ENCODE measurements at places on chromosomes 4 and X.

DNA sequence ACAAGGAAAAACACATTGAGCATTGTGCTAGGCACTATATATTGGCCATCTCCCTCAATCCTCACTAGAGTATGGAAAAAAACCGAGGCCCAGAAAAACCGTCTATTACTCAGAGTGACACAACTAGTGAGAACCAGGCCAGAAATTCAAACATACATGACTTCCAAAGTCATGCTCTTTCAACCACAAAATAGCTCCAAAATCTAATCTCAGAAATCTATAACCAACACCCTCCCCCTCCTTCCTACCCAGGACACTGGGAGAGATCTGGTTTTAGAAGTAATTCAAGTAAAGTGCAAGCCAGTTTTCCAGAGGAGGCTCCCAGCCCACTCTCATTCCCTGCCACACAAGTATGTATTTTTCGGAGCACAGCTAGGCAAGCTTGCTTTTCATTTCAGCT lies 7.6 kb downstream of the HS3ST1 start:
- no peak for DNase-seq

DNA sequence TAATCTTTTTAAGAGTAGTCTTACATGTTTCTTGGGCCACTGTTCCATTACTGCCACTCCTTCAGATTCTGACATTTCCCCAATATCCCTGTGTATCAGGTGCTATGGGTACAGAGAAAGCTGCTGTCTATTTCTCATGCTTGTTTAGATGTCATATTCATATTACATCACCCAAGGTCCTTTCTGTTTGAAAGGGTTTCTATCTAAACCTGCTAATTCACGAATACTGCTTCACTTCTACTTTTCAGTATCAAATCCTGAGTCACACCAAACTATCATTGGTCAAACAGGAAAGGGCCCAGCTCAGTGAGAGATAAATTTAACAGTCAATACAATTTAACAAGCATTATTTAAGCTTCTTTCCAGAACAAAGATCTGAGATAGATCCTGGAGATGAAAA lies 241.4 kb downstream of the UGT8 start:
- no peak for DNase-seq

- DNase-seq: no peak
These were observed 151.2 kb upstream of the AMOT start for GRCh38 chrX:112991801-112992200.

DNA sequence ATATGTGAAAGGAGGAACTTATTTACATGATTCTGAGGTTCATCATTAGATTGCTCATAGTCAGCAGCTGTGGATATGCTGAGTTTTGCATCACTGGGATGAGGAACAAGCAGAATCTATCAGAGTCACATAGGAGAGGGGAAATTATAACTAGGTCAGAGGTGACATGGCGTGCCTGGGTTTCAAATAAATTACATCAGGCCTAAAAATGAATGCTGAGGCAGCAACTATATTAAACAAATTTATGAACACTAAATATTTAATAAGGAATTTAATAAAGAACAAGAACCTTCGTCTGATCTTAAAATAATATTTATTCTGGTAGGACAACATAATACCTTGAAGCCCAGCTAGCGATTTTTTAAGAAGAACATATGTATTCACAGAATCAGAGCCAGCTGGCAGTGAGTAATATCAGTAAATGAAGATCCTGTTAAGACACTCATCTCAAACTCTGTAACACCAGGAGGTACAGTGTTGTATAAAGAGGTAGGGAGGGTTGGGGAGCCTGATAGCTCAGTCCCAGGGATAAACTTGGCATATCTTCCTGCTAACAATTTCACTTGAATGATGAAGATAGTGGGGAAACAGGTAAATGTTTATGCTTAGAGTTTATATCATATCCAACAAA lies 60.9 kb upstream of the HS3ST1 start:
- DNase-seq: no peak

GRCh38 chr4:35520059-35520458 lies 724.3 kb downstream of the ARAP2 start:
- DNase-seq: peak; percentile 1

DNA sequence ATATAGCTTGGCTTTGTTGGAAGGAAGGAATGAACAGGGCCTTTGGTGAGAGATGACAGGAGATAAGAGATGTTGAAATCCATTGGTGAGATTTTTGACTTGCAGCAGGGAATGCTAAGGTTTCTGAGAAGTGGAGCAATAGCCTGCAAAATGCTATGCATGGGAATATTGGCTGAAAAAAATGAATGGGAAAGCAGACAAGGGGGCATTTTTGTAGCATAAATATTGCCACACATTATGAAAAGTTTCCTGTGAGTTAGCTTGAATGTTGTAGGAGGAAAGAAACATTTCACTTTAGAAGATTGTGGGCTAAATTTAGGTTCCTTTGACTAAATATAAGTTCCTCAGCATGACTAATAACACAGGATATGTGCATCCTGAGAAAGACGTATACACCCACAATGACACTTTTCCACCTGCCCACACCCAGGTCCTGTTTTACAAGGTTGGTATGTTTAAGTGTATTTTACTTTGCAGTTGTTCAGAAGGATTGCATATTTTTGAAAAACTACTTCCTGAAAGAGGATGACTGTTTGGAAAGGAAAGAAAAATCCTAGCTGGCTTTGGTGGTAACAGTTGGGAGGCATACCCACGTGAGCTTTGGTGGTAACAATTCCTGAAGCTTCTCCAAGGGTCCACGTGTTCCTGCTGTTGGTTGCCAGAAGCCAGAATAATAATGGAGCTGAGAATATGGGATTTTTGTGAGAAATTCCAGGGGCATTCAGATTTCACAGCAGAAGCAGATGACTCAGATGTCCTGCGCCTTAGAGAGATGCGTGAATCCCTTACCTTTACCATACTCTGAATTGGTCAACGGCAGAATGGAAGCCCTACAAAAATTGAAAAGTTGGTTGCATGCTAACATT lies 28.5 kb downstream of the PHEX start:
- no peak for DNase-seq

GRCh38 chrX:13092455-13092941 lies 48.1 kb upstream of the FAM9C start:
- no peak for DNase-seq

- DNase-seq: no peak
These were observed 33.1 kb downstream of the LEF1 start for GRCh38 chr4:108135549-108136209.

- DNase-seq: peak; percentile 62
These were observed at the start of gene GASK1B for GRCh38 chr4:158172261-158173258. Gene GASK1B, minus strand, starts transcription at chr4:158173025. Its CDS starts 1,650 bp downstream, at chr4:158171375.

DNA sequence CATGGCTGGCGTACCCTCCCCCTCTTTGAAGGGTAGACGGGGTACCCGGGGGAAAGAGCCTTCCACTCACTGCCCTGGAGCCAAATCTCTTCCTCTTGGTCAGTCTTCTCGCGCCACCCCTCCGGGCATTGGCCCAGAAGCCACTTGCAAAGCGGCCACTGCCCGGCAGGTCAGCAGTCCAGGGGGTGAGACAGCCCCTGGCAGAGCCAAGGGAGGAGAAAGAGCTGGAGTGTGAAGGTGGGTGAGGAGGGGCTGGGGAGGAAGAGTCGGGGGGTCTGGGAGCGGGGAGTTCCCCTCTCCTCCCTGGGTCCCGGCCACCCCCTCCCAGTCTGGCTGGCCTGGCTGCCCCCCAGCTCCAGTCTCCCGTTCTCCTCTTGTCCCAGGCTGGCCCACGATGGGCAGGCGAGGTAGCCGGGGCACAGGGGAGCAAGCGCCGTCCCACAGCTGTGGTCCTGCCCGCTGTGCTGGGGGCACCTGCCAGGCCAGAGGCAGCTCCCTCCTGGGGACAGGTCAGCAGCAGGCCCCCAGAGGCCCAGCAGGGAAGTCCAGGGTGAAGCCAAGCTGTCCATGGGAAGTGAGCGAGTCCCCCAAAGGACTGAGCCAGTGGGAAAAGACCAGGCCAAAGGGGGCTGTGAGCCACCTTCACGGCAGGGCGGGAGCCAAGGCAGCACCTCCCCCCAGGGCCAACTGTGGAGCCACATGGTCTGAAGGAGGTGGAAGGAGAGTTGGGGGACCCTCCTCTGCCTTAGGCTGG lies 21.6 kb upstream of the DUSP9 start:
- no peak for DNase-seq

- DNase-seq: no peak
These were observed 187.4 kb downstream of the ATOH1 start for GRCh38 chr4:94015956-94016355.

DNA sequence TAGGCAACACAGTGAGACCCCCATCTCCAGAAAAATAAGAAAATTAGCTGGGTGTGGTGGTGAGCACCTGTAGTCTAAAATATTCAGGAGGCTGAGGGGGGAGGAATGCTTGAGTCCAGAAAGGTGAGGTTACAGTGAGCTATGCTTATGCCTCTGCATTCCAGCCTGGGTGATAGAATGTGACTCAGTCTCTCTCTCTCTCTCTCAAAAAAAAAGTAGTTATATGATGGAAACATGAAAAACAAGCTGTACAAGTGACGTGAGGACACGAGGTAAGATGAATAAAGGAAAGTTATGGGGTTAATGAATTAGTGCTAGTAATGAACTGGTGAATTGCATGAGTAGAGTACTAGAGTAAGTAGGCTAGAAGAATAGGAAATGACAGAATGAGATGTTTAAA lies 21.8 kb upstream of the CAMK2D start:
- DNase-seq: no peak

GRCh38 chrX:25858273-25858880 lies 279.8 kb upstream of the MAGEB18 start:
- DNase-seq: no peak

DNA sequence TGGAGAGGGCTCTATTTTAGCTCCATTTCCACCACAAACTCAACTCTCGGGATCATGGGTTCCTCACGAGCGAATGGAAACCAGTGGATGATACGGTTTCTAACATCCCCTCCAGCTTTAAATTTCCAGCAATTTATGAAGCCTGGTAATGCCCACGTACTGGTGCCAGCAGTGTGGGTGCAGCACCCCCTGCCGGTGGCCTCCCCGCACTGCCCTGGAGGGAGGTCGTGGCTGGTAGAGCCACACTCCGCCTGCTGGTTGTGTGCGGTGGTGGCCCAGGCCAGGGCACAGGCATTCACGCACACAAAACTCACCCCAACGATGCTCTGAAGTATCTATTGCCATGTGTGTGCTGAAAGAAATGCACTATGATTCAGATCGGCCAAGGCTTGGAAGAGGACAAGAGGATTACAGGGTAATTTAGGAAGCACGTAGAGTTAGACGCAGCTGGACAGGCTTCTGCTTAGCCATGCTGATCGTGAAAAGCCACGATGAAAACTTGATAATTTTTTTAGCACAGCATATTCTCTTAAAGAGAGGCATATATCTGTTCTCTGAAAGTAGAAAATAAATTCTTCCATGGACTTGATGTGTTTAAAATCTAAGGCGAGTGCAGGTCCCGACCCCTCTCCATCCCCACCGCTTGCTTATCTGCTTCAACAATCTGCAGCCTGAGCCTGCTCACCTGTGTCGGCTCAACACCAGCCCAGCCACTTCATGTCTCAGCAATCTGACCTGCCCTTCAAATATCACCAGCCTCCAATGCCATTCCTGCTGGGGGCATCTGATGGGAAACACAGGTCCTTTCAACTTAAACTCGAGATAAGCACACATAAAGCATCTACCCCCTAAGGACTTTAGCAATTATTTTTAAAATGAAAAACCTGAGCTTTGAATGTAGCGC lies 59.1 kb downstream of the SCD5 start:
- DNase-seq: no peak
